Germinal center (tissue), 1 donor: ENCODE measurements at places on chromosomes 16 and 17.

GRCh38 chr17:65434878-65435277 lies 126.6 kb downstream of the AXIN2 start:
- no peak for DNase-seq

- DNase-seq = no peak
These were observed 6.6 kb downstream of the RIPOR1 start for GRCh38 chr16:67535201-67535600.

GRCh38 chr16:83624429-83625120 lies 183.2 kb upstream of the HSBP1 start:
- DNase-seq = no peak

DNA sequence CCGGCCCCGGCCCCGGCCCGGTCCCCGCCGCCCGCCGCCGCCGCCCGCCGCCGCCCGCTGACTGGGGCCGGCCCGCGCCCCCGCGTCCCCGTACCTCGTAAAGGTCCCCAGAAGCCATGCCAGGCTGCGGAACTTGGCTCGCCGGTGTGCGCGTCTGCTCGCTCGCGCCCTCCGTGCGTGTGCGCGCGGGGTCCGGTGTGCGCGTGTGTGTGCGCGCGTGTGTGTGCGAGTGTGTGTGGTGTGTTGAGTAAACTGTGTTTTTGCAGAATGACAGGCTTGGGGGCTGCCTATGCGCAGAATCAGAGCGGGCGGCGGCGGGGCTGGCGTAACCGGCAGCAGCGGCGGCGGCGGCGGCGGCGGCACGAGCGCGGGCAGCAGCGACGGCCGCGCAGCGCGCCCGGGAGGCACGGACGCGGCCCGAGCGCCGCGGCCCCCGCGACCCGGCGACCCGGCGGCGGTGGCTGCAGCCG lies 307 bp downstream of the CDYL2 start:
- peak; percentile 61 for DNase-seq

DNA sequence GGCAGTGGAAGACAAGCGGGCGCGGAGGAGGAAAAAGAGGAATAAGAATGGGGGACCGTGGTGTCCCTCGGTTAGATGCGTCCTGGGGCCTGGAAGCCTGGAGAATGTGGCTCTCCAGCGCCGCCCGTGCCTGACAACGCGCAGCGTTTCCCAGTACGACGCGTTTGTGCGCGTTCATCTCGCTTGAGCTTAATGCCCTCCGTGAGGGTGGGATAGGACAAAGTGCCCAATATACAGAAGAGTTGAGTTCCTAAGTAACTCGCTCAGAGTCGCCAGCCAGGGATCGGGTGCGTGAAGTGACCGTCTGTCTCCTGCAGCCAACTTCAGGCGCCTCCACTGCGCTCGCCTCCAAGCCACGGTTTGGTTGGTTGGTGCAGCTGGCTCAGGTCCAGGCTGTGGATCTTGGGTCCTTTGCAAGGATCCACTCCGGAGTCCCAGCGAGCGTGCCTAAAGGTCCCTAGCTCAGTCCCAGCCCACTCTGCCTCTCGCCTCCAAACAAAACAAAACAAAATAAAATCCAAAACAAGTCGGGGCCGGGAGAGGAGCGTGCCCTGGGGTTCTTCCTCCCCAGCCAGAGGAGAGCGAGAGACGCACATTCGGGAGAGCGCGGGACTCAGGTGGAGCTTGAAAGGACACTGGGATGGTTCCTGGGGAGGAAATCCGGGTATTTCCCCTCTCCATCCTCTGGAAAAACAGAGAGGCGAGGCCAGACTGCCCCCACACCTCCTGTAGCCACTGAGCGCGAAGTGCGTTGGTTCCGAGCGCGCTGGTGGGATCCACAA lies 974 bp downstream of the GALR2 start:
- DNase-seq = no peak

DNA sequence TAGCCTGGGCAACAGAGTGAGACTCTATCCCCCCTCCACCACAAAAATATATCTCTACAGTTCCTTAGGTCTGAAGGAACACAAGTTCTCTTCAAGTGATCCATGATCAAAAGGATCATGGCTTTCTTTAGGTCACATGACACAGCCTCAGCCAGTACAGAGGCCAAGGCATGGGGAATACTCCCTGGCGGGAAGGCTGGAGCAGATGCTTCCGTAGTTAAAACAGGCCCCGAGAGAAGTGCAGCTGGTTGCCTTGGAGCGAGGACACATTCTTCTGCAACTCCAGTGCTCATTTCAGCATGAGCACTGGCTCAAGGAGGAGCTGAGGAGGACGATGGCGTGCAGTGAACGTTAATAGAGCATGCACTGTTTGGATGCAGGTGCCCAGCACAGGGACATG lies 13.5 kb downstream of the CDIP1 start:
- no peak for DNase-seq

GRCh38 chr16:57824888-57825287 lies 22.6 kb upstream of the KIFC3 start:
- no peak for DNase-seq

DNA sequence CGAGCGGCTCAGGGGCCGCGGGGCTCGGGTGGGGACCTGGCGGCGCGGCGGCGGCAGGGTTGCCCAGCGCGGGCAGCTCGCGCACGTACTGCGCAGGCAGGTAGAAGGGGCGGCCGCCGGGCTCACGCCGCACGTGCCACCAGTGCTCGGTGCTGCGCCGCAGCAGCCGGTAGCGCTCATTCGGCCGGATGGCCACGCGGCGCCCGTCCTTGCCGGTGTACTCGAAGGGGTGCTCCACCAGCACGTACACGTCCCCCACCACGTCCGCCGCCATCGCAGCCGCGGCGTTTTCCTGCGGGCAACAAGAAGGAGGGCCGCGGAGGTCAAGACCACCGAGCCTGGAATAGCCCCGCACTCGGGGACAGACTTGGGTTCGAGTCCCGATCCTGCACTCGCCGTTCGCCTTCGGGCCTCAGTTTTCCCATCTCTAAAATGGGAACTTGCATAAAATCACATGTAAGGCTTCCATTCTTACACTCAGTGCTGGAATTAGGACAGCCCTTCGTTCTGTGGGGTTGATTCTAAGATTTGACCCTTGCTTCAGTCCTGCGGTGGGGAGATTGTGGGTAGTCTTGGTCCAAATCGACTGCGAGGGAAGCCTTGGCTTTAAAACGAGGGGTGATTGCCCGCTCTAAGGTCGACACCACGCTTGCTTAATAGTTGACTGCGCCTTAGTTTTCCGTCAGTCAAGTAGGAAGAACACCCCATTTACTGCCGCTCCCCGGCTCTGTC lies 2.5 kb downstream of the ARHGAP27 start:
- no peak for DNase-seq

DNA sequence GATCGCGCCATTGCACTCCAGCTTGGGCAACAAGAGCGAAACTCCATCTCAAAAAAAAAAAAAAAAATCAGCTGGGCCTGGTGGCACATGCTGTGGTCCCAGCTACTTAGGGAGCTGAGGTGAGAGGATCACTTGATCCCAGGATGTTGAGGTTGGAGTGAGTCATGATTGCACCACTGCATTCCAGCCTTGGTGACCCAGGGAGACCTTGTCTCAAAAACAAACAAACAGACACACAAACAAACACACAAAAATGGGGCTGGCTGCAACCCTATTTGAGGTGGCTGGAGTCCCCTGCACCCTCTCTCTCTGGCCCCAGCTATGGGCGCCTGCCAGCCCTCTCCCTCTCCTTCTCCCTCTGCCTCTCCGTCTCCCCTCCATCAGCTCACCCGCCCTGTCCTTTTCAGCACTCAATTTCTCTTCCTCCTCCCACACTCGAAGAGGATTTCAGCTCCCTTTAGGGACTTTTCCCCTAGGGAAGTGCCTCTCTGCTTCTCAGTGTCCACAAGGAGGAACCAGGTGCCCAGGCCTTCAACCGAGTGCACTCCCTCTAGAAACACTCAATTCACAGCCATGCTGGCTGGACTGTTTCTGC lies 17.5 kb upstream of the TFAP4 start:
- no peak for DNase-seq

GRCh38 chr16:54862529-54862928 lies 68.1 kb upstream of the IRX5 start:
- DNase-seq = no peak

- no peak for DNase-seq
These were observed 52.0 kb upstream of the DLX4 start for GRCh38 chr17:49916854-49917515.

DNA sequence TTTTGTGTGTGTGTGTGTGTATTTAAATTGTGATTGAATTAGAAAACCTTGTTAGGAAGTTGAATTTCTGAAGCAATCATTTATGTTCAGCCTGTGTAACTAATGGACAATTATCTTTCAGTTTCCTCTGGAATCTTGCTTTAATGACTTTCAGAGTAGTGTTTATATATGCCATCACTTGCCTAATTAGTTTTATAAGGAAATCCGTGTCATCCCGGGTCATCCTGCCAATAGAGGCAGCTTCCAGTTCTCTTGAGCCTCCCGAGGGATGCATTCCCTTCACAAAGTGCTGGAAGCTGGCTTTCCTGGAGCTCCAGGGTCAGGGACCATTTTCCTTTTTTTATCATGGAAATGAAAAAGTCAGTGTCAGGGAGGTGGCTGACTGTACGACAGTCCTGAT lies 42.9 kb downstream of the PRKCA start:
- no peak for DNase-seq

GRCh38 chr16:749010-749409 lies 8.2 kb upstream of the CIAO3 start:
- DNase-seq = no peak

- no peak for DNase-seq
These were observed 512 bp downstream of the PMM2 start for GRCh38 chr16:8798174-8798527.
